HFFc6 (cell line): ENCODE measurements at places on chromosomes 1 and 21.

DNA sequence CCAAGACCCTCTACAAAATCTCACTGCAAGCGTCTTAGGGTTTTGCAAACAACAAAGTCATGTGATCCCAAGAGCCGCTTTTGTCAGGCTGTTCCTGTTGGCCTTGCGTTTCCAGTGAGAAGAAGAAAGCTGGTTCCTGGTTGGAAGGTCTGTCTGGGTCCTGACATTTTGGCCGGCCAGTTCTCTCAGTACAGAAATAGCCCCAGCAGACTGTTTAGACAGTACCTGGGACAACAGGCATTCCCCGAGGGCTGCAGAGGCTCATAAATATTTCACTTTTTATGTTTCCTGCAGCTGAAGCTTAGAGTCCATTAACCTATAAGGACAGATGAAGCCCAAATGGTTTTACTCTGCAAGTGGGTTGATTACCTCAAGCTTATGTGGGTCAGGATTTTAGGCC is 8.6 kb downstream of the GPR137B start:
- no peaks in the 10 kb centered on the region for H3K27me3 ChIP-seq

DNA sequence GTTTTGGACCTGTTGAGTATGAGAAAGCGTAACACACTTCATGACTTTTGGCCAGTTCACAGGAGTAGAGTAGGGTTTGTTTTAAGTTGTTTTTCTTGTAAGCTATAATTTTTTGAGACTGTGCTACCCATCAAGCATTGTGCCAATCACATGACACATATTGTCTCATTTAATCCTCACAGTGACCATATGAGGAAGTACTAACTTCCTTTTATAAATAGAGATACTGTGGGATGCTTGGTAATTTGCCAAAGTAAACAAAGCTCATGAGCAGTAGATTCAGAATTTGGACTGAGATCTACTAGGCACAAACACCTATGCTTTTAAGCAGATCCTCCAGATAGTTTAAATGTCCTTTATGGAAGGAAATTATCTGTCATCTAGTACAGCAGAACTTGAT is 178.3 kb downstream of the CACNA1E start:
- H3K4me1 ChIP-seq: no peaks in the 10 kb centered on the region
- H3K27me3 ChIP-seq: no peaks in the 10 kb centered on the region
- peaks cover 9% of the 10 kb centered on the region; the same call in 1 of the 2 replicates for H3K36me3 ChIP-seq
- H3K4me3 ChIP-seq: no peak overlapping the region
- no peak for DNase-seq

- H3K27ac ChIP-seq: no peak overlapping the region
- DNase-seq: no peak
- no peaks in the 10 kb centered on the region for H3K36me3 ChIP-seq
- no peaks in the 10 kb centered on the region for H3K4me1 ChIP-seq
- peaks cover 2% of the 10 kb centered on the region for H3K27me3 ChIP-seq
These were observed 336.7 kb upstream of the PROX1 start for GRCh38 chr1:213651077-213651476.

GRCh38 chr21:17250778-17251241 is 262.0 kb upstream of the CXADR start:
- no peaks in the 10 kb centered on the region for H3K27me3 ChIP-seq
- no peak overlapping the region for H3K27ac ChIP-seq
- DNase-seq: no peak
- H3K36me3 ChIP-seq: no peaks in the 10 kb centered on the region
- no peaks in the 10 kb centered on the region for H3K4me1 ChIP-seq

DNA sequence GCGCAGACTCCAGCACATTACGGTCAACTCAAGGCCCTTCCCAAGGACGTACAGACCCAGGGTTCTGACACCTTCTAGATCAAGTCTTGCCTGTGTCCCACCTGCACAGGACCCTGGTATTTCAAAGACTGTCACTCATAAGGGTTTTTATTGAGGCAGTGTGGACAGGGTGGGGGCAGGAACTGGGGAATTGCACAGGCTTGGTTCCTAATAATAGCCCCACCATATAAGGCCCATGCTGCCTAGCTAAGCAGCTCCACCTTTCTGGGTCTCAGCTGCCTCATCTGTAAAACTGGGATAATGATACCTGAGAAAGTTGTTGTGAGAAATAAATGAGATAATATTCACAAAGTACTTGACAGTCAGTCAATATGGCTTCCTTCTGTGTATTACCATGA is 55.3 kb upstream of the PUM1 start:
- DNase-seq: no peak
- H3K4me3 ChIP-seq: no peak overlapping the region
- peaks cover 9% of the 10 kb centered on the region for H3K27me3 ChIP-seq
- H3K4me1 ChIP-seq: no peaks in the 10 kb centered on the region
- no peaks in the 10 kb centered on the region for H3K36me3 ChIP-seq

DNA sequence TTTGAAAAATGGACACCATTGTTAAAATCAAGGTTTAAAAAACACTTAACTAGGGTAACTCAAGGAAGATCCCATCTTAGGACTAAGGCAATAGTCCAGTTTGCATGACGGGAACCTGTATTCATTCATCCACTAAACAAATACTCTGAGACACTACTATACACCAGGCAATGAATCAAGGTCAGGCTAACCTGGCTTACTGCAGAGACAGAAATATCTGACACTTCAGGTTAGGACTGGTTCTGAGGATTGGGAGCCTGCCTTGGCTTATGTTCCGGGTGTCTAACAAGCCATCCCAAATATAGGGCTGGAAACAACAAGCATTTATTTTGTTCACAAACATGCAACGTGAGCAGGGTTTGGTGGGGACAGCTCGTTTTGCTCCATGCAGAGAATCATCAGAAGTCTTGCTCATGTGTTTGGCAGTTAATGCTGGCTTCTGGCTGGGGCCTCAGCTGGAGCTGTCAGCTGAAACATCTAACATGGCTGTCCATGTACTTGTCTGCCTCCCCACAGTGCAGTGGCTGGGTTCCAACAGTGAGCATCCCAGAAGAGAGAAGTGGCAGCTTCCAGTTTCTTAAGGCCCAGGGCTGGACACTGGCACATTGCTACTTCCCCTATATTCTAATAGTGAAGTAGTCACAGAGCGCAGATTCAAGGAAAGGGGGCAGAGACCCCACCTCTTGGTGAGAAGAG is 37.0 kb upstream of the CAMK1G start:
- no peaks in the 10 kb centered on the region for H3K36me3 ChIP-seq
- H3K4me3 ChIP-seq: no peak overlapping the region
- peaks cover 26% of the 10 kb centered on the region for H3K27me3 ChIP-seq
- no peak for DNase-seq
- peaks cover 15% of the 10 kb centered on the region for H3K4me1 ChIP-seq

GRCh38 chr1:227378181-227378580 is 59.9 kb upstream of the CDC42BPA start:
- no peak overlapping the region for H3K4me3 ChIP-seq
- no peak for DNase-seq
- peaks cover 3% of the 10 kb centered on the region for H3K27me3 ChIP-seq
- no peaks in the 10 kb centered on the region for H3K36me3 ChIP-seq
- H3K4me1 ChIP-seq: peaks cover 10% of the 10 kb centered on the region
- H3K27ac ChIP-seq: no peak overlapping the region

- no peaks in the 10 kb centered on the region for H3K4me1 ChIP-seq
- no peak for DNase-seq
- no peaks in the 10 kb centered on the region; the same call in 1 of the 2 replicates for H3K27me3 ChIP-seq
- no peaks in the 10 kb centered on the region for H3K36me3 ChIP-seq
- H3K27ac ChIP-seq: no peak overlapping the region
These were observed 13.8 kb downstream of the LRRC39 start for GRCh38 chr1:100164216-100164615.

DNA sequence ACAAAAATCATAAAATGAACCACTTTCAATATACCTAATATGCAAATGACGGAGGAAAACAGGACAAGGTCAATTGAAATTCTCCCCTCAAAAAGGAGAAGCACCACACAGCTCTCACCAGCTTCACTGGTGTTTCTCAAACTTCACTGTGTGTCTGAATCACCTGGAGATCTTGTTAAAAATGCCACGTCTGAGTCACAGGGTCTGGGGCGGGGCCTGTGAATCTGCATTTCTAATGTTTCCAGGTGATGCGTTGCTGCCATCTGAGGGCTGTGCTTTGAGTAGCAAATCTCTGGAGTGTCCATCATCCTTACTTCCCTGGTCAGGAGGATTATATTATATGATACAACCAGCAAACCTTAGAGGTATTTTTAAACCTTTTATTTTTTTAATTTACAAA is 9.0 kb downstream of the CLDN19 start:
- no peak overlapping the region for H3K4me3 ChIP-seq
- peaks cover 1% of the 10 kb centered on the region for H3K27me3 ChIP-seq
- no peak for DNase-seq
- H3K4me1 ChIP-seq: no peaks in the 10 kb centered on the region

DNA sequence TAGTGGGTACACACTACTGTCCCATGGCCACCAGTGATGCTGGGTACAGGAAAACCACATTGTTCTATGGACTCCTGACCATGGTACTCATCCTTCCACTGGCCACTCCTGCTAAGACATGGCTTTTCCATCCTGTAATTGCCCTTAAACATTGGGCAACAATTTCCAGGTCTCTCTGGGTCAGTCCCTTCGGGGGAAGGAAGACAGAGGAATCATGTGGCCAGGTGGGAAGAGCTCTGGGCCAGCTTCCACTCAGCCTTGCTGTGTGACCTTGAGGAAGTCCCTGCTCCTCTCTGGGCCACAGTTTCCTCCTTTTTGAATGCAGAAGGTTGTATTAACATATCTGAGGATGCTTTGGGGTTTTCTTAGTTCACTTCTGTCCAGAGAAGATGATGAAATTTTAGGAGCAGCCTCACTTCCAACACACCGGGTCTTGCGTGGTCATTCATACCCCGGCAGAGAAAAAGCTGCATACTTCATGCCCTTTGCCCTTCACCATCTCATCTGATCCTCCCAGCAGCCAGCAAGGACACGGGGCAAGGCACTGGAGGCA is 50.8 kb downstream of the SRRM1 start:
- H3K4me1 ChIP-seq: peaks cover 30% of the 10 kb centered on the region
- peak overlapping the region; percentile 61 for H3K27ac ChIP-seq
- H3K36me3 ChIP-seq: peaks cover 6% of the 10 kb centered on the region; the same call in 1 of the 2 replicates
- H3K27me3 ChIP-seq: peaks cover 1% of the 10 kb centered on the region; the same call in 1 of the 2 replicates
- H3K4me3 ChIP-seq: peak overlapping the region; percentile 40

GRCh38 chr1:186903374-186904136 is 74.8 kb downstream of the PLA2G4A start:
- no peak overlapping the region for H3K27ac ChIP-seq
- H3K4me1 ChIP-seq: no peaks in the 10 kb centered on the region
- no peaks in the 10 kb centered on the region for H3K36me3 ChIP-seq

GRCh38 chr1:5753549-5754421 is 238.4 kb downstream of the NPHP4 start:
- H3K27me3 ChIP-seq: peaks cover 11% of the 10 kb centered on the region
- DNase-seq: no peak
- H3K4me1 ChIP-seq: no peaks in the 10 kb centered on the region
- no peaks in the 10 kb centered on the region; the same call in 1 of the 2 replicates for H3K36me3 ChIP-seq
- H3K4me3 ChIP-seq: no peak overlapping the region
- no peak overlapping the region for H3K27ac ChIP-seq

DNA sequence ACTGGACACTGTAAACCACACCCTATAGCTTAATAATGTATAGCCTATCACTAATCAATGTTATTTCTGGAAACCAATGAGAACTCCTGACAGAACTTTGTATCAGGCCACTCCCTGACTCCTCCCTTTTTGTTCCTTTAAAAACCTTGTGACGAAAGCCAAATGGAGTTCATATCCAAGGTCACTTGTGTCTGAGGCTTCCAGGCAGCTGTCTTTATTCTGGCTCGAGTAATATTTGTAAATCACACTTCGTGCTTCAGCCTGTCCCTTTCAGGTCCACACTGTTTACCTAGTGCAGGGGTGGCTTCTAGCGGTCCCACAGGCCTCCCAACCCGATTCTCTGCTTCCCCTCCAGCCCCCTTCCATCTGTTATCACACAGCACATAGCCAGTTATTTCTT is 16.2 kb upstream of the CAPN9 start:
- DNase-seq: no peak
- no peak overlapping the region for H3K4me3 ChIP-seq
- H3K27ac ChIP-seq: no peak overlapping the region
- no peaks in the 10 kb centered on the region for H3K36me3 ChIP-seq

DNA sequence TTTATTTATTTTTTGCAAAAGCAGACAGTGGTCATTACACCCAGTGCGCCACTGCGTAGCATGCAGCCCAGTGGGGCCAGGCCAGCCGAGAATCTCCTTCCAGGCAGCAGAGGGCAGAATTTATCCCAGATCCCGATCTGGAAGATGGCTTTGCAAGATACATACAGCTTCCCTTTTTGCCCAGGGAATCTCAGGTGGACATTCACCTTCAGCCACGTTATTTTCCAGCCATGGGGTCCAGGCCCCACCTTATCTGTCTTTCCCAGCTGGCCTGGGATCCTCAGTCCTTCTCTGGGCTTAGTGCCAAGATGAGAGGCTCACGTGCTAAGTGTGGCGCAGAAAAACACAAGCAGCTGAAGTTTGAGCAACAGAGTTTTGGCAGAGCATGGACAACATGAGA is 123.6 kb downstream of the AJAP1 start:
- H3K27ac ChIP-seq: no peak overlapping the region
- no peaks in the 10 kb centered on the region for H3K27me3 ChIP-seq
- no peak overlapping the region for H3K4me3 ChIP-seq
- no peak for DNase-seq
- no peaks in the 10 kb centered on the region; the same call in 1 of the 2 replicates for H3K36me3 ChIP-seq

GRCh38 chr21:33266789-33267135 is 595 bp downstream of the IL10RB start:
- peaks cover 11% of the 10 kb centered on the region for H3K36me3 ChIP-seq
- H3K27ac ChIP-seq: peak overlapping the region; percentile 78
- no peak for DNase-seq

- no peak overlapping the region for H3K4me3 ChIP-seq
- no peak overlapping the region for H3K27ac ChIP-seq
- no peaks in the 10 kb centered on the region for H3K36me3 ChIP-seq
- peaks cover 3% of the 10 kb centered on the region for H3K27me3 ChIP-seq
- H3K4me1 ChIP-seq: peaks cover 12% of the 10 kb centered on the region; the same call in 1 of the 2 replicates
These were observed 48.6 kb upstream of the EXO1 start for GRCh38 chr1:241799416-241799815.

DNA sequence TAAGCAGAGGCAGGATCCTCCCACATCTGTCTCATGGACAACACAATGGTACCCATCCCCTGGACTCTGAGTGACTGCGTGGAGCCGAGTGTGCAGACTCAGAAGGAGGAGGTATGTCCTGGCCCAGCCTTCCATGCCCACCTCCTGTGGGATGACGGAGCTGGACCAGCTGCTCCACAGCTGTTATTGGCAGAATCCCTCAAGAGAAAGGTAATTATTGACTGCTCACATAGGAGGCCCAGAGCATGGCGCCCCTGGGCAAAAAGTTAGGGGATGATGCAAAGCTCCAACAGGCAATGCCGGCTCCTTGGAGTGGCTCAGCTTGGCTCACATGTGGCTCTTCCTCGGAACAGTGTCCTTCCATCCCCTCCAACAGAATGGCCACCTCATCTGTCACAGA is 12.2 kb upstream of the ACTRT2 start:
- H3K27ac ChIP-seq: no peak overlapping the region
- no peaks in the 10 kb centered on the region for H3K4me1 ChIP-seq
- H3K36me3 ChIP-seq: peaks cover 19% of the 10 kb centered on the region
- no peak overlapping the region for H3K4me3 ChIP-seq
- H3K27me3 ChIP-seq: peaks cover 5% of the 10 kb centered on the region
